ENCODE measurements at places on chromosomes 3 and 15.

DNA sequence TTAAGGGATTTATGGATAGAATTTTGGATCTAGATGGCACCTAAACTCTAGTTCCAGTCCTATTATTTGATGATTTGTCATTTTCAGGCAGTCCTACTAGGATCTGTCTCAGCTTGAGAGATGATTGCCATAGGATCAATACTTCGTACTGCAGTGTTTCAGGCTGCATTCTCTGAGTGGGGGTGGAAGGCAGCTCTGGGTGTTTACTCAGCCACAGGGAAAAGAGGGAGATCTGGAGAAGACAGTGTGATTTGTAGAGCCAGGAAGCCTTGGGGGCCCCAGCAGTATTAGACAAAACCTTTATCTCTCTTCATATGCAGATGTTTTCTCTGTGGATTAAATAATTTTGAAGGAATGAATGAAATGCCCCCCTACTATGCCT is 188.4 kb upstream of the SYNPR start:
- no peak for DNase-seq

- DNase-seq: no peak
These were observed 69.2 kb downstream of the DCUN1D1 start for GRCh38 chr3:182910936-182911781.

GRCh38 chr15:95499397-95499796 is 831.1 kb upstream of the NR2F2 start:
- no peak for DNase-seq

GRCh38 chr15:56042031-56042430 is 48.6 kb upstream of the NEDD4 start:
- no peak for DNase-seq

GRCh38 chr3:32120471-32120870 is 14.1 kb downstream of the GPD1L start:
- DNase-seq: peak; percentile 44

DNA sequence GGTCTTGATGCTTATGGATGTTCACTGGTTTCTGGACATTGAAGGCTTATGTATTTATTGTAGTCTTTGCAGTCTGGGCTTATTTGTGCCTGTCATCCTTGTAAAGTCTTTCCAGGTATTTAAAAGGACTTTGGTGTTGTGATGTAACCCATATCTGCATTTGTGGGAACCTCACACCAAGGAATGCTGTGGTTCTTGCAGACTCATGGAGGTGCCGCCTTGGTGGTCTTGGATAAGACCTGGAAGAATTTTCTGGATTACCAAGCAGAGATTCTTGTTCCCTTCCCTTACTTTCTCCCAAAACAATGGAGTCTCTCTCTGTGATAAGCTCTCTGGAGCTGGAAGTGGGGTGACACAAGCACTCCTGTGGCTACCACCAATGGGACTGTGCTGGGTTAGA is 363.5 kb upstream of the NECTIN3 start:
- no peak for DNase-seq

- DNase-seq: no peak
These were observed 5.2 kb downstream of the CCNL1 start for GRCh38 chr3:157154563-157155330.

- DNase-seq: no peak
These were observed 79.5 kb downstream of the CD200 start for GRCh38 chr3:112412494-112412893.

DNA sequence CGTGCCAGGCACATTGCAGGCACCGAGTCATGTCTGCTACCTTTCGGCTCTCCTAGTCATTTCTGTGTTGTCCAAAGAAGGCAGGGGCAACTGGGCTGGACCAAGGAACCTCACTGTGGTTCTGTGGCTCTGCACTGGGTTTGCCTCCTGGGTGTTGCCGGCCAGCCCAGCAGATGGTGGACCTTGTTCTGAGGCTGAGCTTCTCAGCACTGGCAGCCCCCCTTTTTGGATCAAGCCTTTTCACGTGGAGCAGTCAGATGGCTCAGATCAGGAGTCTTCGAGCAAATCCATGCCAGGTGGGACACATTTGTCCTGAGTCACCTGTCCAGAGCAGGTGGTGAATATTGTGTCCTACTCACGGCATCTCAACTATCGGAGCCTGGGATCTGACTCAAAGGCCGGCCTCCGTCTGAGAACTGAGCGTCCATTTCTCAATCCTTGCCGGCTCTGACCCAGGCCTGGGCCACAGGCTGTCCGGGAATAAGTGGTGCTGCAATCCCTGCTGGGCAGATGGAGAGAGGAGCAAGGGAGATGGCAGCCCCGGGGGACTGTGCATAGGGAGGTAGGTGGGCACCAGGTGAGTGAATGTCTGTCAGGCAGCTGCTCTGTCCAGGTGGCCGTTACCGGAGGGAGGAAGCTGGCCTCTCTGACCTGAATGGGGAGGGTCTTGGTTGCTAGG is at the start of gene IL16:
IL16 (plus strand) TSS at position 304 of the 679 bp plus-strand sequence. CDS start 28,521 bp downstream, outside the sequence.
- DNase-seq: no peak

Data from Ammon's horn (tissue), 1 donor.